Fibroblast of skin of left biceps (primary cell): ENCODE measurements at places on chromosomes 5 and 9.

DNA sequence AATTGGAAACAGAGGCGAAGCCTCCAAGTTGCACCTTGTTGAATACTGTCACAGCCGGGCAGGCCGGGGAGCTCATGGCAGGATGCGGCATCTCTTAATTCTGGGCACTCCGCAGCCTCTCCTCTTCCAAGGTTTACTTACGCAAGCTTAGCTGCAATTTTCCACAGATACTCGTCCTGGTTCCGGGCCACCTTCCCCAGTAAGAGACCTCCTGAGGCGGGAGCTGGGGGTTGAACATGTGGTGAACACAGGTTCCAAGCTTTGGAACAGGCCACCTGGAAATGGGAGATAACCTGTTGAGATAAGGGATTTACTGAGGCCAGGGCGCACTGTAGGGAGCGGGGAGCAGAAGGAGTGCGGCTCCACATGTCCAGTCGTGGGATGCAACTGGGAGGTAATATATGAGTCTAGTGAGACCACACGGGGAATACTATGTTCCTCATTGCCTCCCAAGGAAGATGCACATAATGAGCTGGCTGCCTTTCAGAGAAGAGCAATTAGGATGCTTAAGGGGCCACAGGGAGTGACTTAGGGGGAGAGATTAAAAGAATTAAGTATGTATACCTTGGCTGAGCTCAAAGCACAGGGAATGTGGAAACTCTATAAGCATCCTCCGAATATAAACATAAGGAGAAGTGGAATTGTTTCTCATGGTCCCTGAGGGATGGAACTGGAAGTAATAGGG lies 335.2 kb downstream of the CWC27 start:
- no peak for DNase-seq

- DNase-seq, result no peak
Measured at GRCh38 chr5:32981061-32981460, 269.9 kb downstream of the NPR3 start.

DNA sequence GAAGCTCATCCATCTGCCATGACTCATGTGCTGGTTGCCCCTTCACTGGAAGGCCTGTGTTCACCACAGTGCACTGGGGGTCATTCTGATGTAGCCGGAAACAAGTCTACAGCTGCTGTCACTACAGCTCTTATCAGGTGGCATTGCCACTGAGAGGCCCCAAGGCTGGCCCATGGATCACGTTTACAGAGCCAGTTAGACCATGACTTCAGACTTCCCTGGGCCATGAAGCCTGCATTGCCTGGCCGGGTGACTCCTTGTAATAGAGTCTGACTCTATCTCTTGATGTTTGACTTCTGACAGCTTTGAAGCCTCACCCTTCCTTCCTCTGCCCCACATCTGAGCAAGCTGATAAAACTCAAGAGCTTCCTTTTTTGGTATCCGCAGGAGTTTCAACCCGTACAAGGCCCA lies 473.5 kb upstream of the DAP start:
- no peak for DNase-seq

DNA sequence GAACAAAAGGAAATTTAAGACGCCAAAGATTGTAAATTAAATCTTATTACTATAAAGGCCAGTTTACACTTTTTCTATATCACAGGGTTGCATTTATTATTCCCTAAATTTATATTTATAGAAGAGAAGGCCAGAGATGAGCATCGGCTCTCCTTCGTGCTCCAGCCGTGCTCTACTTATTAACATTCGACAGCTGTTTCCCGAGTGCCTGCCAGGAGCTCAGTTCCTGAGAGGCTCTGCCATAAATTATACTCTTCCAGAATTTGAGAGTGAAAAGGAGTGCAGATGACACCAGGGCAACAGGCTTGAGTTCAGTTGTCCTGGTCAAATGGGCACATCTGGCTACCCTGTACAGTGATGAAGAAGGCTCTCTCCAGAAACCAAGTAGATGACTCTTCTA lies 70.1 kb downstream of the PCSK5 start:
- DNase-seq, result no peak

- DNase-seq, result no peak
Measured at GRCh38 chr5:3380689-3381088, 214.9 kb upstream of the IRX1 start.
